ENCODE measurements at places on chromosomes 5 and 9.

DNA sequence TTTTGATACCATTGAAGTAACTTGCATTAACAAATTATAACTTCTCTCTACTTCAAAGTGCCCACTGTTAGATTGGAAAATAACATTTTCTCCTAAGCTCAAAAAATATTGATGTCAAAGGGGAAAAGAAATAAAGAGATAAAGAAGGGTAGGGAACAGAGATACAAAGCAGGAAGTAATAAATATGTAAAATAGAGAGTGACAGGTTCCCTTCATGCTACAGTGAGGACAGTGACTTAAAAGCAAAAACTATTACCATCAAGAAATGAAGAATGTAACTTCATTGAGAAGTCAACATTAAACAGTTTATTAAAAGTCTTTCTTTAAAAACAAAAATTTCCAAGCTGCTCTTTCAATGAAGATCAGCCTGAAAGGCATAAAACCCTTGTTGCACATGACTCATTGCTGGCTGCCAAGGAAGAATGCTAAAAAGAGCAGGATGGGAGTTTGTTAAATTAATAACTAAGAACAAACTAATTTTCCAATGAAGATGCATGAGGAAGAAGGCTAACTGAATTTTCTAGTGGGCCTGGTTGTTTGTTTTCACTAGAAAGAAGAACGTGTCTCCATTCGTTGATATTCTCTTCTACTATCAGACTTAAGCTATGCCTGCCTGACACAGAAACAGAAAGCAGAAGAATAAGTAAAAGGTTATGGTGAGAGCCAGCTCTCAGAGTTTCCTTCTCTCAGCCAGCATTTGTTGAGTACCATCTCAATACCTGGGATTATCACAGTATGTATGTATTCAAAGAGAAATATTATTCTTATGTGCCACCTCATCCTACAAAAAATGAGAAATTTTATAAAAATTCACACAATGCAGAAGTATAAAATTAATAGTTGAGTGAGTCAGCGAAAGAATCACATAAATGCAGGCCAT is 197.8 kb upstream of the NREP start:
- DNase-seq, result no peak

GRCh38 chr9:119175581-119175980 is 193.7 kb downstream of the BRINP1 start:
- no peak for DNase-seq

- DNase-seq, result no peak
Observed at GRCh38 chr5:171149333-171149732, 159.7 kb upstream of the TLX3 start.

DNA sequence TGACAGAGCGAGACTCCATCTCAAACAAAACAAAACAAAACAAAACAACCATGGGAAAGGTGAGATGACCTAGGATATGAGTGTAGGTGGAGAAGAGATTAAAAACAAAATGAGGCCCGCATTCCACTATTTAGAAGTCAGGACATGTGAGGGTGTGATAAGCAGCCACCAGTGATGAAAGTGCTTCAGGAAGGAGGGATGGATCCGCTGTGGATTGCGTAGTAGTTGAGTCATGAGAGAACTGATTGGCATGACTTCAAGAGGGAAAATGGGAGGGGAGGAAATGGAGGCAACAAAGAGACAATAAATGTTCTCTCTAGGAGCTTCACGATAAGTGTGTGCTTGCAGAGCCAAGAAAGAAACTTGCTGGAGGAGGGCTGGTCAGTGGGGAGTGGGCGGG is 367.6 kb downstream of the ARL15 start:
- DNase-seq, result no peak

DNA sequence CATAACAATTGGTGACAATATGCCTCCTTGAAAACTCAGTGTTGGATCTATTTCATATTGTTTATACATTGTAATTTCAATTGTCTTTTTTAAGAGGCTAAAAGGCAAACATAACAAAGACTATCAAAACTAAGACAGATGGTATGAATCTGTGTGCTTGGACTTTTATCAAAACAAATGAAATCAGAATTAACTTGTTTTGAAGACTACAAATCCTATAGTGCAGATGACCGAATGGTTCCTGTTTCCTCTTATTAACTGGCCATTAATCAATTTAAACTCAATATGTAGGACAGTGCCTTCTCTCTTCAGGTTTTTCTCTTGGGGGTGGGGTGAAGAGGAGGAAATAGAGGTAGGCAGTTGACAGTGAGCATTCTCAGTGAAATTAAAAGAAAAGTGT is 366.9 kb upstream of the GRAMD2B start:
- DNase-seq, result no peak

DNA sequence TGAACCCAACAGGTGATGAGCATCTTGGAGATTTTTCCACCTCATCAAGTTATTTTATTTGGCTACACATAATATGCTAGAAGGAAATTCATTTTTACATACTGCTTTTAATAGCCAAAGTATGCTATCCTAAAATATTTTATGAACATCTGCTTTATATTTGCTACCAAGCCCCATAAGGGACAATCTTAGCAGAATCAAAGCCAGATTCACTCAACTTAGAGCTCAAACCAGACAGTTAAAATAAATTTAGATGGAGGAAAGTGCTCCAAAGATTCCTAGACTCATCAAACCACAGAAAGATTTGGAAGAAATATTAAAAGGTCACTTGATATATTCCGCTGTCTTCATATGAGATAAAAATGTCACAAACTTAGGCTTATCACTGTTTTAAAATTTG is 637.1 kb upstream of the CCNG1 start:
- no peak for DNase-seq

GRCh38 chr5:38666668-38667498 is 110.4 kb upstream of the LIFR start:
- no peak for DNase-seq

DNA sequence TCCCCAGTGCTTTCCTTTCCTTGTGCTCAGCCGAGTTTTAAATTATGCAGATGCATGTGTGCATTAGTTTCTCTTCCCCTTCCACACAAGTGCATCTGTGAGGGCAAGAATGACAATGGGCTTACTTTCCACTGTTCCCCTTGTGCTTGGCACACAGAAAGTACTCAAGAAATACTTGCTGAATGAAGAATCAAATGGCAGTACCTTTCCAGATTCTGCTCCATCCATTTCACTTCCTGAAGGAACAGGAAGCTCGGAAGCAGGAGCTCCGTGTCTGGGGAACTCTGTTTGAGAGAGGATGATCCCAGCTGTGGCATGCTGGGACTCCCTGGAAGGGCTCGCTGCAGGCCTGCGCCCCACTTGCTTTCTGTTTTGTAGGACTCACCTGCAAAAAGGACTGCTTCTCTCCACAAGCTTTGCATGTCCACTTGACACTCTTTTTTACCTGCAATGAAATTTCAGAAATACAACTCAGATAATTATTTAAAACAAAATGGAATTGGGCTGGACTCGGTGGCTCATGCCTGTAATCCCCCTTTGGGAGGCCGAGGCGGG is 5.5 kb downstream of the MRNIP start:
- DNase-seq, result no peak

GRCh38 chr9:75365196-75365595 is 276.9 kb downstream of the OSTF1 start:
- no peak for DNase-seq

- DNase-seq, result no peak
Observed at GRCh38 chr9:107173422-107174180, 109.5 kb upstream of the RAD23B start.

- no peak for DNase-seq
Observed at GRCh38 chr5:158116965-158117364, 258.0 kb upstream of the CLINT1 start.

DNA sequence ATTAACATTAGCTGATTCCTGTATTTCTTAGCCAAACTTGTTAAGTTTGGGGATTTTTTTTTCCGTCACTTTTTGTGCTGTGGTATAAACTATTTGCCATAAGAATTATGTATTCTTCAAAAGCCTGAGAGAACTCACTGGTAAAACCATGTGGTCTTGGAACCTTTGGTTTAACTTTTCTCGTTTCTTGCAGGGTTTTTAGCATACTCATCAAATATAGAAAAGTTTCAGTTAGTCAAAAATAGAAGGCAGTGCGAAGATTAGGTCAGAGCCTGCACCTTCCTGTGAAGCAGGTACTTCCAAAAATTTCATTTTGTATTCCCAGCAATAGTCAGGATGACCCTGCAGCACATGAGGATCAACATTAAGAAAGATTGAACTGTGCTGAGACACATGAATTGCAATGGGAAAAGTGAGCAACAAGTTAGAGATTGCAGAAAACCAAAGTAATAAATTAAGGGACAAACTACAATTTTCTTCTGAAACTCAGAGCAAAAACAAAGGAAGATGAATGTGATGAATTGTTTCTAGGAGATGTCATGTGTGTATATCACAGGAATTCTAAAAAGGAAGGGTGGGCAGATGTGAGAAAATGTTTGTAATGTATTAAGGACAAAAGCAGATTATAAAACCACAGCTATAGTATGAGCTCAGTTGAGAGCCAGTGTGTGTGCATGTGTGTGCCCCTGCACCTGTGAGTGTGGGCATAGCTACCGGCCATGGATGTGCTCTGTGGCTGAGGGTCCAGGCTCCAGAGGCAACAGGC is 102.2 kb downstream of the ANGPTL2 start:
- DNase-seq, result no peak

- no peak for DNase-seq
Observed at GRCh38 chr5:124007675-124008398, 495.9 kb downstream of the CSNK1G3 start.

DNA sequence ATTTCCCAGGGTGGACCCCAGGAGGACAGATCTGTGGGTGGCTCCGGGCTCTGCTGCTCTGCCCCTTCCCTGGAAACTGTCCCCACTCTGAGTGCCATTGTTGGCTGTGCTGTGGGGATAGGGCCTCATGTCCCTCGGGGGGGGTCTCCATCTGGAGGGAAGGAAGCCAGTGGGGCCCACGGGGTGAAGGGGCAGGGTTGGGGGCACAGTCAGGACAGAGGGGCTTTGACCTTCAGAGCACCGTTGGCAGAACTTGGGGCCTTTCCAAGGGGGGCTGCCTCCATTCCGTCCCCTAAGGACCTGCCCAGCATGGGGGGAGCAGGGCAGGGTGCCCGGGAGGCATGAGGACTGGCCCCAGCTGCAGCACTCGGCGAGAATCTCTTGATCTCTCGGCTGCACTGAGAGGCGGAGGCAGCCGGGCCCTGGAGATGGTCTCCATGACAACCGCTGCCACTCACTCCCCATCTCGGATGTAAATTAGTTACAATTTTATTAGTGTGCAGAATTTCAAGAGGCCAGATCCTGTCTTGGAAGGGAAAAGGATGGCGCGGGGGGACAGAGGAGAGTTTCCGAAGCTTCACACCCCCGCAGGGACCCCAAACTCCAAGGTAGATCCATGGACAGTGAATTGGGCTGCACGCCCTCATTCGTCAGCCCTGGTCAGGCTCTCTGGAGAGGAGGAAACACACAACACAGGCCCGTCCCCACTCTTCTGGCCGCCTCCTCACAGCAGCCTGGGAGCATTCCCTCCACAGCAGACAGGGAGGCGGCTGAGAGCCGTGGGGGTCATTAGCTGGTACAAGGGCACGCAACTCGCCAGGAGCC is 216.2 kb upstream of the IER5L start:
- no peak for DNase-seq

DNA sequence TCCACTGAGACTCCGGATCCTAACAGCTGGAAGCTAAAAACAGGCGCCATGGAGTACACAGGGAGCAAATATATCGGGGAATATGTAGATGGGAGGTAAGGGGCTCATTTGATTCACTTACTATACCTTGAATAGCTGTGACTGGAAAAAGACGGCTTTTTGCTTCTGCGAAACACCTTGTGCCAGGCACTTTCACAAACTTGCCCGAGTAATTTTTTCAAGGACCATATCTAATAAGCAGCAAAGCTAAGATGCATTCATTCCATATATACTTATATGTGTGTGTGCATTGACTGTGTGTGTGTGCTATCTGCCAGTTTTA is 178 bp downstream of the MORN5 start:
- no peak for DNase-seq

DNA sequence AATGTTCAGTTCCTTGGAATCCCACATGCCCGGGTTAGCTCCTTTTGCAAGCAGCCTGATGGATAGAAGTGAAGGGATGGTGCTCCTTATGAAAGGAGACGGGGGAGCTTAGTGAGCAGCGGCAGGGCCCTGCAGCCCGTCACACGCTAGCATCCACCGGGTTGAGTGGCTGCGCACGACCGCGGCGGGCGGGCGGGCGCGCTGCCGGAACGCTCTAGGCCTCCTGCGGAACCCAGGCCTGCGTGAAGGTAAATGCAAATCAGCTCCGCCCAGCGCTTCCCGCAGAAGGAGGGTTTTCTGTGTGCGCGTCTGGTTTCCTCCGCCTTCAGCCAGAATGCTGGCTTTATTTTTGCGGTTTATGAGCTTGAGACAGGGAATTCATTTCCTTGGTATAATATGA is 19.8 kb downstream of the IL12B start:
- no peak for DNase-seq

- no peak for DNase-seq
Observed at GRCh38 chr5:78747055-78747454, 98.5 kb upstream of the LHFPL2 start.

- no peak for DNase-seq
Observed at GRCh38 chr5:10599862-10600284, 36.0 kb downstream of the ANKRD33B start.

- no peak for DNase-seq
Observed at GRCh38 chr5:112065781-112066180, 308.8 kb upstream of the NREP start.

GRCh38 chr5:15585128-15585527 is 85.1 kb downstream of the FBXL7 start:
- no peak for DNase-seq
